Muscle of back (tissue), 13 donors: ENCODE measurements at places on chromosomes 6 and 20. TPM values are rescaled to one million over a fixed set of nuclear protein-coding genes. Genes with fewer than 3 reads are reported as not detected.

The C6orf89 gene
- 34.8 TPM for polyA plus RNA-seq

The PCK1 gene
- not detected for polyA plus RNA-seq

The SLC32A1 gene
- not detected for polyA plus RNA-seq

DNA sequence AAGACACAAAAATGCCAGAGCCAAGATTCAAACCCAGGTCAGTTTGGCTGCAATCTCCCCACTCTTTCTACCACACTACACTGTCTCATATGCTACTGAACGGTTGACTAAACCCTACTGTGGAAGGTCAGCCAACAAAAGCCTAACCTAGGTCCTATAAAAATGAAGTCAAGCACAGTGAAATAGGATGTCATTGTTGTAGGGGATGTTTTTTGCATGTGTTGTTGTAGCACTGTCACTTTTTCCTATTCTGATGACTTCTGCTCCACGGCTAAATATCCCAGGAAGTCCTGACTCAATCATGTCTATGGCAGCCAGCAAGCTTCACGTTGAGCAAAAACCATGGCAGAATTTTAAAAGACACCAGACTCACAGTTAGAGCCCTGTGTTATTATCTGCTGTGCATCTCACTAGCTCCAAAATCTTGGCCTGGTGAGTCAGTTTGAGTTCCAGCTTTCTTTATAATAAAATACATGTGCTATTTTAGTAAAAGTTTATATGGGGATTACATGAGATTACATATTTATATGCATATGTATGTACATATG, 322.1 kb upstream of the NT5E start:
- no peak for DNase-seq

GRCh38 chr6:17923401-17923863, 64.0 kb downstream of the KIF13A start:
- no peak for DNase-seq

DNA sequence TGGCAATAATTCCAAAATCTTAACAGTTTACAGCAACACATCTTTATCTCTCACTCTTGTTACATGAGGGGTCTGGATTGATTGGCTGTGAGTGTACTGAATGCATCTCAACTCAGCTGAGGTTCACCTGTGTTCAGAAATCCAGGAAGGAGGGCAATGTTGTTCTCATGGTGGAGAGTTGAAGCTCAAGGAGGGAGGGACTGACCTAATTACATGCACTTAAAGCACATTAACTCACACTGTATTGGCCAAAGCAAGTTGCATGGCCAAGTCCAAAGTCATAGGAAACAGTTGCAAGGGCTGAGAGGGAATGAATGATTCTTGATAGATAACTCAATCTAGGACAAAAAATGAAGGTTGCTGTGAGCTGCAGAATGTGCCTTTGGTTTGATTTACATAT, 102.2 kb downstream of the DOK5 start:
- DNase-seq, result no peak
